ENCODE measurements at places on chromosomes 3 and 15.
A peak's percentile ranks its signal among the peaks of the same experiment; 100 is the strongest.

DNA sequence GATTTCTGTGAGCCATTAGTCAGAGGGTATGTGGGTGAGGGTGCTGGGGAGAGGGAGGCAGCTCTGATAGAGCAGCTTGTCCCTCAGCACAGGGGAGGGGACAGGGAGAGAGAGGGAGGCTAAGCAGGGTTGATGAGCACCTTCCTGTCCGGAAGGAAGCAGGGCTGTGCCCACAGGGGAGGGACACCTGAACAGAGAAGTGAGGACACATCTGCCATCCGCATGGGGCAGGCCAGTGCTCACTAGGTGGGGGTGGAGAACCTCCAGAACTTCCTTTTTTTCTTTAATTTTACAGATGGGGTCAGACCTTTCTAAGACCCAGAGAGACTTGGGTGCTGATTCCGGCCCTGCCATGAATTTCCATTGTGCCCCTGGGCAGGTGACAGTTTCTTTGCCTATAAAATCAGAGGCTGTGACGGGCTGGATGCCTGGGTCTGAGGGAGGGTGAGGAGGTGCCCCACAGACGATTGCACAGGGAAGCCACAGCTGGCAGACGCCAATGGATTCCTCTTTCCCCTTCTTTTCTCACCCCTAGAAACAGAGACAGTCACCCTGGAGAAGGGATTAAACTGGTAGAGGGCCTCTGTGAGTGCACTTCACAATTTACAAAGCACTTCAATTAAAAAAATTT lies 4.1 kb upstream of the TGM5 start:
- no peak for DNase-seq

- peak; percentile 28 for DNase-seq
Measured at GRCh38 chr3:50516440-50516871, 13.0 kb upstream of the CACNA2D2 start.

DNA sequence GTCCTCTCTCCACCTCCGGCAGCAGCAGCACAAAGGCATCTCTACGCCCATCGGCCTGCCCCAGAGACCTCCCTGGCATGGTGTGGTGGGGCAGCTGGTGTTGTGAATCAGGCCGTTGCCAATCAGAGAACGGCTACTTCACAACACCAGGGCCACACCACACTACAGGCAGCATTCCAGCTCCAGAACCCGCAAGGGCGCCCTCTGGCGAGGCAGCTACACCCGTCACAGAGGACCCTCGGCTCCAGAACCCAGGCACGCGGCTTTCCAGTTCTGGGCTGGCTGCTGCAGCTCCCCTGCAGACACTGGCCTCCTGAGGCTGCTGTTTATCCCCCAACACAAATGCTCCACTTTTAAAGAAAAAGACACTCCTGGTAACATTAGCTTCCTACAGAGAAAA lies 127.5 kb upstream of the TOPAZ1 start:
- no peak for DNase-seq

GRCh38 chr3:151210676-151211381 lies 7.8 kb upstream of the GPR171 start:
- no peak for DNase-seq

- DNase-seq = no peak
Measured at GRCh38 chr15:35479423-35479822, 66.5 kb downstream of the DPH6 start.

DNA sequence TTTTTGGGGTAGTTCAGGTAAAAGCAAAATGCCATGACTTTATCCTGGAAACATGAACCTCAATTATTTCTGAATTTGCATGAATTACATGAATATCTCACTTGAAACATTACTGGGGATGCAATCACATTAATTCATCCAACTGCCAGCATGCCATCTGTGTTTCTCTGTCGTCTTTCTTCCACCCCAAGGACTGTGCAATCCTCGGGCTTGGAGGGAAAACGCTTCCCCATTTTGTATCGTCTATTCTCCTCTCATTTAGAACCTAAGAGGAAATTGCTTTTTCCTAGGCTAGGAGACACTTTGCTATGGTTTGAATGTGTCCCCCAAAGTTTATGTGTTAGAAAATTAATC lies 109.4 kb downstream of the SQOR start:
- DNase-seq = no peak
